HuH-7.5 (cell line): ENCODE measurements at places on chromosomes 5 and 9.
A peak's percentile ranks its signal among the peaks of the same experiment; 100 is the strongest.

DNA sequence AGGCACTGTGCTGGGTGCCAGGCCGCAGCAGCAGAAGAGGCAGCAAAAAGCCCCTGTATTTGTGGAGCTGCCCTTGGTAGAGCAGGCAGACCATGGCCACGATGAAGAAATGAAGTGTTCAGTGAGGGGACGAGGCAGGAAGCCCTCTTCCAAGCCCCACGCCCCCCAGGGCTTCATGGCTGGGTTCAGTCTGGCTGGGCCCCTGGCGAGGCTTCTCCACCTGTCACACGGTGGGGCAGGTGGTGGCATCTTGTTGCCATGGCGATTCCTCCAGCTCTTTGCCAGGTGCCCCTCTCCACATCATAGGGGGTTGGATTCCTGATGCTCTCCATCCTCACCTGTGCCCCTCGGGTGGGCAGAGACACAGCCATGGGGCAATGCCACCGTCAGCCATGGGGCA lies 21.5 kb downstream of the ADGRD2 start:
- no peak for DNase-seq

DNA sequence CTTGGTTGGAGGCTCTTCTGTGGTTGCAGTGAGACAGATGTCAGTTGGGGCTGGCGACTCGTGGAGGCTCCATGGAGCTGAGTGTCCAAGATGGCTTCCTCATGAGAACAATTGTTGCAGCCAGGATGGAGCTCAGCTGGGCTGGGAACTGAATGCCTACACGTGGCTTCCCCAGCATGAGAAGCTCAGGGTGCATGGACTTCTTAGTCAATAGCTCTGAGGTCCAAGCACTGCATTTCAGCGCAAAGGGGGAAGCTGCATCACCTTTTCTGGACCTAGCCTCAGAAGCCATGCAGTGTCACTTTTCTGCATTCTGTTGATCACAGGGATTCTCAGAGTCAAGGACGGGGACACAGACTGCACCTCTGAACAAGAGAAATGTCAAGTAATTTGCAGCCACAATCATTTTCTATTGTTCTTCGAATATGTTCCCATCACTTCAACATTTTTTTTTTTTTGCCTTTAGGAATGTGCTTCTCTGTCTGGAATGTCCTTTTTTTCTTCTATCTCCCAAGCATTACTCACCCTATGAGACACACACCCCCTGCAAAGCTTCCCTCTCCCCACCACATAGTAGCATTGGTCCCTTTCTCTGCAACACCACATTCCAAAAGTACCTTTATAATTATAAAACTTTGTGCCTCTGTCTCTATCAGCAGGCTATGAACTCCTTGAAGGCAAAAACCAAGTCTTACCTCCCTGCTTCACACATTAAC lies 57.5 kb upstream of the STK32A start:
- DNase-seq, result no peak

GRCh38 chr9:25678147-25678666 lies at the start of gene TUSC1:
Gene TUSC1 (minus strand): TSS chr9:25678444. CDS start chr9:25678312, 132 bp downstream.
- DNase-seq, result peak; percentile 19

DNA sequence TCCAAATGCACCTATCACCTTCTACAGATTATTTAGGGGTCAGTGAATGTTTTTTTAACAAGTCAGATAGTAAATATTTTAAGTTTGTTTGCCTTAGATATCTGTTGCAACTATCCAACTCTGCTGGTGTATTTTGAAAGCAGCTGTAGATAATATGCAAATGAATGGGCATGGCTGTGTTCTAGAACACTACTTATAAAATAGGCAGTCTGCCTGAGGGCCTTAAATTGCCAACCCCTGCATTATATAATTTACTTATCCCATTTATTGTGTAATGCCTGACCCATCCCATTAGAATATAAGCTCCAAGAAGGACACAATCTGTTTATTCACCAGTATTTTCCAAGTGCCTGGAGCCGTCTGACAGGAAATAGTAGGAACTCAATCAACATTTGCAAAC lies 149.0 kb downstream of the TTC39B start:
- DNase-seq, result no peak

GRCh38 chr9:134564431-134565170 lies 77.0 kb upstream of the COL5A1 start:
- DNase-seq, result no peak

GRCh38 chr9:131584858-131585257 lies 39.5 kb downstream of the PRRT1B start:
- no peak for DNase-seq

DNA sequence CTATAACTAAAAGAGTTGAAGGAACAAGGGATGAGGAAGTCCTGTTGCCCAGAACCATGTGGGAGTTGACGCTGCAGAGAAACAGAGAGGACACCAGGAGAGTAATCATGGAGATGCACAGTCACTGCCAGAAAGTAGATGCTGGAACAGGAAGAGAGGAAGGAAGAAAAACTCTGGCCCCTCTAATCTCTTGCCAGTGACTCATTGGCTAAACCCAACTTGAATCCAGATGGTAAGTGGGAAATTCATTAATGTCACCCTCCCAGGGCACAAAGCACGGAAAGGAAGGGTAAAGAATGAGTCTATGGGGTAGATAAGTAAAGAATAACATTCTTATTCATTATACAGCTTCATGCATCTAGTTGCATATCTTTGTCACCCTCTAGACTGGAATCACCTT lies 631.9 kb downstream of the PRELID2 start:
- no peak for DNase-seq

GRCh38 chr9:32136700-32137339 lies 247.6 kb upstream of the ACO1 start:
- DNase-seq, result peak; percentile 22

DNA sequence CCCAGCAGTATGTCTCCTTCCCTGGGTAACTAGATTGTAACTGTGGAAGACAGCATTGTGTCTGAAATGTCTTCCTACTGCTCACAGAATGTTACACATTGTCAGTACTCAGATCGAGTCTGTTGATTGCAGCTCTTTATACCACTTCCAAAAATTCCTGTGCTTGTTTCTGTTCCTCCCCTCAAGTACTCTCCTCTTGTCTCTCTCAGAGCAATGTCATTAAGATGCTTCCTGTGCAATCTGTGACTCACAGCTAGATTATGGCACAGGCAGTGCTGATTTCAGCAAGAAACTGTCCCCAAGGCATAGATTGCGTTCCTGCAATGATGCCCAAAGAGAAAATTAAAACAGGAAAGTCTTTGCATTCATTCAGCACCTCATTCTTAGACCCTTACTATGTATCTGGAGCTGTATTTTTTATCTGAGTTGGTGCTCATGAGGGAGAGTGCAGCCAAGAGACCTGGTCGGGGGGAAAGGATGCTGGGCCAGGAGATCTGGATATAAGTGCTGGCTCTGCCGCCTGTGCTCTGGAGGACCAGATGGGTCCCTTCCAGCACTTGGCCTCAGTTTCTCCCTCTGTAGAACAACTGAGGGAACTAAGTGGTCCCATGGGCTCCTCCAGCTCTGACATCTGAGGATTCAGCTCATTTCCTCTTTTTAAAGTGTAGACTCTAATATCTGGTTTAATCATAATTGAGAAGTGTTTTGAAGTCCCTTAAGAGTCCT lies 40.8 kb upstream of the GNPDA1 start:
- DNase-seq, result no peak

DNA sequence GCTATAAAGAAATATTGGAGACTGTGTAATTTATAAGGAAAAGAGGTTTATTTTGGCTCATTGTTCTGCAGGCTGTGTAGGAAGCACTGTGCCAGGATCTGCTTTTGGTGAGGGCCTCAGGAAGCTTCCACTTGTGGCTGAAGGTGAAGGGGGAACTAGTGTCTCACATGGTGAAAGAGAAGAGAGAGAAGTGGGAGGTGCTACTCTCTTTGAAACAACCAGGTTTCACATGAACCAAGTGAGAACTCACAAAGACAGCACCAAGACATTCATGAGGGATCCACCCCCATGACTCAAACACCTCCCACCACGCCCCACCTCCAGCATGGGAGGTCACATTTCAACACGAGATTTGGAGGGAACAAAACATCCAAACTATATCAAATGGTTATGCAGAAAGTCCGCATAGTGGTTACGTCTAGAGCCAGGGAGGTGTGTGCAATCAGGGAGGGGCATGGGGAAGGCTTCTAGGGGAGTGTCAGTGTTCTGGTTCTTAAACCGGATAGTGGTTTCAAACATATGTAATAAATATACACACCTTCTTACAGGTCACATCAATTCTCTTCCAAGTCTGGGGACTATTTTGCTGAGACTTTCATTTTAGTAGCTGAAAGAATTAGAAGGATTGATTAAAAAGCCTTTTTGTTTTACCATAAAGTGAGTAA lies 113.0 kb downstream of the TRIO start:
- no peak for DNase-seq

DNA sequence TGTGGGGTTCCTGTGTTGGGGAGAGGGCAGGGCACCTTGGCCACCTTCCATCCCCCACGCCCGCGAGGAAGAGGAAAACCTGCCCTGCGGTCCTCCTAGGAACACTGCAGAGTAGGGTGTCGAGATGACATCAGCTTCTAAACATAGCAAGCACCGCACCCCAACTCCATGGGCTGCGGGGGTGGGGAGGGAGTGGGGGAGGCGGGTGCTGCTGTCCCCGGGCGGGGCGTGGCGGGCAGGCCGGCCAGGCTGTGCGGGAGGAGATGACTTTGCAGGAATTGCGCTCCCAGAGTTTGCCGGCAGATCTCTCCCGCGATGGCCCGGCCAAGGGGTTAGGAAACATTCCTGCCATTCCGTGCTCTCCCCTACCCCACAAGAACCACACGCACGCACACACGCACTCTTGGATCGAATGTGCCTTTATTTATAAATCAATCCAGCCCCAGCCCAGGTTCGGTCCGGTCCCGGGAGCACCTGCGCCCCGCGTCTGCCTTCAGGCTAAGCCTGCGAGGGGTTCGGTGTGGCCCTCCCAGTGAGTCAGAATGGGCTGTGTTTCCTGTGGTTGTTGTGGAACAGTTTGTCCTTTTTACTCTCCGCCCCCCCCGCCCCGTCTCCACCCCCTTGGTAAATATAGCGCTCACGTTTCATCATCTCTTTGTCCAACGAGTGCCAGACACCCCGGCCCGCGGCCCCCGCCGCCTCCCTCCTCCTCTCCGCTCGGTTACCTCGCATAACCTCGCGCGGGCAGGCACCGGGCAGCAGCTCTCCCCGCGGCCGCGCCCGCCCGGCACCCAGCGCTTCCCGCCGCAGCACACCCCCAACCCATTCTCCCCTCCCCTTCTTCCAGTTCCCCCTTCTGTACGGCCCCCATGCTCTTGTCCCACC lies 5.3 kb upstream of the KLF9 start:
- peak; percentile 84 for DNase-seq

- DNase-seq, result no peak
These were observed 119.7 kb downstream of the CETN3 start for GRCh38 chr5:90289837-90290236.

DNA sequence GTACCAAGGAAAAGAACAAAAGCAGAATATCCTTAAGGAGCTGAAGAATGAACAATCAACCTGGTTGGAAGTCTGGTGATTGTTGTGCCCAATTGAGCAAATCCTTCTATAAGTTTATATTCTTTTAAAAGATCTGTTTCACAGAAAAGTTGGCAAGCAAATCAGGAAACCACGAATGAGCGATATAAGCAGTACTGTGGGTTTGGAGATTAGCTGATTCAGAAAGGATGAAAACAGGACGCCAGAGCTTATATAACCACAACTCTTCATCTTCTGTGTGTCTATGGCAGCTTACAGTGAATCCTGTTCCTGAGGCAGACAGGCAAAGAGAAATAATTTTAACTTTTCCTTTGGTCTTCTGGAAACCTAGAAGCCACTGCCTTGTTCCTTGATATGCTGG lies 61.7 kb downstream of the SLC38A9 start:
- no peak for DNase-seq

DNA sequence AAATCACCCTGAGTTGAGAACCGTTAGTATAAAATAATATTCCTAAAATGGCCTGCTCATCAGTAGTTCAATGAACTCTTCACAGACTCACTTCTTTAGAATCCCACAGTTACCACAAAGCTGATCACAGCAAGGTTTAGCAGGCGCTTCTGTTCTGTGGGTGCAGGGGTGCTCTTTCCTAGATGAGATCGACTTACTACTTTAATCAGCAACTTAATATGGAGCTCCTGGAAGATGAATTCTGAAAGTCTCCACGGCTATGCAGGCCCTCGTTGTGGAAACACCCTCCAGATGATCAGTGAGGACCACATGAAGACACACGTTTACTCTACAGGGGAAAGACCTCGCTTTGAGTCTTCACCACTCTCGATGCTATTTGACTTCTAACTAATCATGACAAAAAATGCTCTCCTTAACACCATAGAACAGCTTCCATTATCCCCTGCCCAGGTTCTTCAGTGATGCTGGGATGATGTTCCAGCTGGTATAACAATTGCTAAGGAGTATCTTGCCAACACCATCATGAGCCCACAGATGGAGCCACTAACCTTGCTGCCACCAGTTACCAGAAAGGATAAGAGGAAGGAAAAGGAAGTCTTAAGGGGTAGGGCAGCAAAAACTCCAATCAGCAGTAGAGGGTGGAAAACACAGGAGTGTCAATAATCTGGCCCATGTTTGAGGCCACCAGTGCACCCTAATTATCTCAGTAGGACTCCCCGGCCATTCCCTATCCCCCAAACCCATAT lies 17.9 kb upstream of the GPX8 start:
- DNase-seq, result no peak

DNA sequence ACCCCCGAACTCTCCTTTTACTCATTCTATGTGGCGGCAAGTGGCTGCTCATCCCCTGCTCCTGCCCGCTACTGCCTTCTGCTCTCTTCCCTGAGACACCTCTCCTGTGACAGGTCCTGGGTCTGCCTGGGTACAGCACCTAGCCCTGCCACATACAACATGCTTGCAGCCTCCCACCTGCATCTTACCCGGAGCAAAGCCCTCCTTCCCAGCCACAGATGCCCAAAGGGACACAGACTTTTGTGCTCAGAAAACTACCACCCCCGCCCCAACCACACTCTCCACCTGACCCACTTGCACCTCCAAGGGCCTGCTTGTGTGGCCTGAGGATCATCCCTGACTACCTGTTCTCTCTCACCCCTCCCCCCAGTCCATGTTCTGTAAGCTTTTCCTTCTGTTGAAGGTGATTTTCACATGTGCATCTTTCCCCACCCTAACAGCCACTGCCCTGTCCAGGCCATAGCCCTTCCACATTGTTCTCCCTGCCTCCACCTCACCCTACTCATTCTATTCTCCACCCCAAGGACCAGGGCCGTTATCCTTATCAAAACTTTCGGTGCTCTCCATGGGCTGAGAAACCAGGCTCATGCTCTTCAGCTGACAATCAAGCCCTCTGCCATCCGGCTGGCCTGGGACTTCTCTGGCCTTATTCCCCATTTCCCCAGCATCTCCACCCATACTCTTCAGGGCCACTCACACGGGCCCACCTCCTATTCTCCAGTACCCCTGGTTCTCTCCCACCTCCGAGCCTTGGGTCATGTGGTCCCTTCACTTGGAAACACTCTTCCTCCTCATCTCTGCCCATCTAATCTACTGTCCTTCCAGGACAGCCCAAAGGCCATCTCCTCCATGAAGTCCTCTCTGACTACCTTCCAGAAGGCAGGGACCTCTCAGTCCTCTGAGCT lies 46.4 kb upstream of the ALDH1B1 start:
- no peak for DNase-seq

- no peak for DNase-seq
These were observed 71.2 kb downstream of the SHB start for GRCh38 chr9:37997636-37998374.

- DNase-seq, result no peak
These were observed 287.1 kb downstream of the SLIT3 start for GRCh38 chr5:169013846-169014245.

GRCh38 chr5:168132241-168132641 lies 159.2 kb upstream of the WWC1 start:
- no peak for DNase-seq

- no peak for DNase-seq
These were observed 158.7 kb downstream of the MYO10 start for GRCh38 chr5:16777432-16777831.

GRCh38 chr5:180339583-180340183 lies 13.5 kb downstream of the GFPT2 start:
- no peak for DNase-seq
